ENCODE measurements at places on chromosomes 3 and 15.

DNA sequence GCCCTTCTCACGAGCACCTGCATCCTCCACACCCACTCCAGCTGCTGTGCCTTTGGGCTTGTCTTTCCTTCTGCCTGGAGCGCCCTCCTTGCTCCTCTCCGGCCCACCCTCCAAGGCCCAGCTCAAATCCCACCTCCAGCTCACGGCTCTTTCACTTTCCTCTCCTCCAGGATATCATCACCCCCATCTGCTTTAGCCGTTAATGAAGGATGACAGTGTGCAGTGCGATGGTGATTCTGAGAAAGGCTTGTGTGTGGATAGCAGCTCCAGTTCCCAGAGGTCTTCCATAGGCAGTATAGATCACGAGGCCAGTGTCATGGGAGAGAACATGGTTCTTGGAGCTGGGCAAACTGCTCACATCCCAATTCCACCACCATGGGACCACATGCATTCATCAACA, 237.4 kb downstream of the TLE3 start:
- no peak for DNase-seq

GRCh38 chr3:53775018-53775417, 71.2 kb downstream of the CHDH start:
- DNase-seq, result no peak

DNA sequence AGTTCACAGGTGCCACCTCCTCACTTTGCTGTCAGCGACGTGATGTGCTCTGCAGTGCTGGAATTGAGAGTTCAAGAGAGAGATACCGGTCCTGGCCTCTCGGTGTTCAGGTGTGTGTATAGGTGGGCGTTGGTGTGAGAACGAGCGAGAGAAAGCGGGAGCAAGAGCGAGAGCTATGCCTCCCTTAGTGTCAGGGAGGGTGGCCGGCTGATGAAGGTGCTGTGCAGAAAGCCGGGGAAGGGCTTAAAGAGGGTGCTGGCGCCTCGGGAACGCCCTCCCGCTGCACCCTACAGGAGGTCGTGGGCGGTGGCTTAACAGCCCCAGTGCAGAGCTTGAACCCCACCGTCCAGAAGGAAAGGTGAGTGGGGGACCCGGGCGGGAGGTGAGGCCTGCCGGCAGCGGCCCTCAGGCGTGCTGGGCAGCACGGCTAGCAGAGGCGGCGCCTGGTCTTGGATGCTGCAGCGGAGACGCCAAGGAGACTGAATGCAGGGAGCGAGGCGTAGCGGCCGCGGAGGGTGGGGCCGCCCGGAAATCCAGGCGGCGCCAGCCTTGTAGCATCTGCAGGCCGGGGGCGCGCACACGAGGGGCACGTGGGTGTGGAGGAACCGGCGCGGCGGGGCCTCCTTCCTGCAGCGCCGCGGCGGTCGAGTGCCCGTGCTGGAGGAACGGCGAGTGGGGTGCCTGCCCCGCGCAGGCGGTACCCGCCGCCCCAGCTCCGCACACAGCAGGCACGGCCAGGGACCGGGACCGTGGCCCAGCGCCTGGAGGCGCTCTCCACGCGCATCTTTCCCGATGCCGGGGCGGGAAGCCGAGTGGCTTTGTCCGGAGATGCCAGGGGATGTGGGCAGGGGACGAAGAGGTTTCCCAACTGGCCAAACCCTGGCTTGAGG, 246.8 kb upstream of the TOPAZ1 start:
- DNase-seq, result no peak

GRCh38 chr3:41740374-41740886, 221.5 kb downstream of the ULK4 start:
- DNase-seq, result no peak

DNA sequence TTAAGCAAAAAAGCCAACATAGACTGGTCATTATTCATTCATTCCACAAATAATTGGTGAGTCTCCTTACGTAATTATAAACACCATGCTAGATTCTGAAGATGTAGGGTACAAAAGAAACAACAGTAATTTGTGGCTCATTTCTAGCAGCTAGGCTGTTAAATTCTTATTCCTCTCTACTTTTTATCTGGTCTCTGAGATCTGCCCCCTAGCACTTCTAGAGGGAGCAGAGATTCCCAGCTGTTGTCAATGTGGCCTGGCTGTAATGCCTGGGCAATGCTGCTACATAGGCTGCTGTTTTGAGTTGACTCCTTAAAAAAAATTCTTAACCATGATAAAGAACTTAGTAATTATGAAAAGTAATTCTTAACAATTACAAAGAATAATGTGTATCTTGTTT, 434.9 kb upstream of the THRB start:
- no peak for DNase-seq

- DNase-seq, result no peak
Measured at GRCh38 chr15:68080334-68080733, 26.2 kb downstream of the PIAS1 start.

DNA sequence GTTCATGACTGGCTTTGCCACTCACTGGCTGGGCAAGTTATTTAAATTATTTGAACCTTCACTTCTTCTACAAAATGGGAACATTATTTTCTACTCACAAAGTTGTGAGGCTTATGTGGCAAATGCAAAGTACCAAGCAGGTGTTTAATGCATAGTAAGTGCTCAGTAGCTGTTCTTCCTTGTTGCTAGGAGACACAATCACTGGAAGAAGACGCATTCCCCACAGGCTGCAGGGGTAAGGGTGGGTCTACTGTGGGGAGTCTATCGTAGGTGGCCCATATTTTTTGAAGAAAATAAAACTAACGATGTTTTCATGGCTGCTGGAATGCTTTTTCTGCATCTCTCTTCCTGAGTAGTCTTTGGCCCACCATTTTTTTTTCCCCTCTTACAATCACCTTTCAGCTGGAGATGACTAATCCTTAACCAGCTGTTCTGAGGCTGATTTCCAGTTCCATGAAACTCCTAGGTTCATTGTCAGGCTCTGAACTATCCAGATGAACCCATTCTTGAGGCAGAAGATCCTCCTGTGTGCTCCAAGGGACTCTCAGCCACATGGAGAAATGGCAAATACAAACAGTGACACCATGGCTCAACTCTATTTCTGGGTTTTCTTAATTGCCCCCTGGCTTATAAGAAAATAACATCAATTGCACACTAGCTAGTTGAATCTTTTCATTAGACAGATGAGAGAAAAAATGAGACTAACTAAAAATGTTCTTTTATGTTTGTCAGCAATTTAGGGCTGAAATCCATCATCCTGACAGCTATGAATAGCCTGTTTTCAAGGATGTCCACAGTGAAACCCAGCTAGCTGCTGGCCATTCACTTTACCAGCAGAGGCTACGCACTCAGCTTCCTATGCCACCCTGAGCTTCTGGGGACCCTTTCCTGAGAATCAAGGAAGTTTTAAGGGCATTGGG, 108.3 kb upstream of the ETV5 start:
- DNase-seq, result no peak

GRCh38 chr15:48003441-48003840, 117.3 kb upstream of the SLC24A5 start:
- no peak for DNase-seq

DNA sequence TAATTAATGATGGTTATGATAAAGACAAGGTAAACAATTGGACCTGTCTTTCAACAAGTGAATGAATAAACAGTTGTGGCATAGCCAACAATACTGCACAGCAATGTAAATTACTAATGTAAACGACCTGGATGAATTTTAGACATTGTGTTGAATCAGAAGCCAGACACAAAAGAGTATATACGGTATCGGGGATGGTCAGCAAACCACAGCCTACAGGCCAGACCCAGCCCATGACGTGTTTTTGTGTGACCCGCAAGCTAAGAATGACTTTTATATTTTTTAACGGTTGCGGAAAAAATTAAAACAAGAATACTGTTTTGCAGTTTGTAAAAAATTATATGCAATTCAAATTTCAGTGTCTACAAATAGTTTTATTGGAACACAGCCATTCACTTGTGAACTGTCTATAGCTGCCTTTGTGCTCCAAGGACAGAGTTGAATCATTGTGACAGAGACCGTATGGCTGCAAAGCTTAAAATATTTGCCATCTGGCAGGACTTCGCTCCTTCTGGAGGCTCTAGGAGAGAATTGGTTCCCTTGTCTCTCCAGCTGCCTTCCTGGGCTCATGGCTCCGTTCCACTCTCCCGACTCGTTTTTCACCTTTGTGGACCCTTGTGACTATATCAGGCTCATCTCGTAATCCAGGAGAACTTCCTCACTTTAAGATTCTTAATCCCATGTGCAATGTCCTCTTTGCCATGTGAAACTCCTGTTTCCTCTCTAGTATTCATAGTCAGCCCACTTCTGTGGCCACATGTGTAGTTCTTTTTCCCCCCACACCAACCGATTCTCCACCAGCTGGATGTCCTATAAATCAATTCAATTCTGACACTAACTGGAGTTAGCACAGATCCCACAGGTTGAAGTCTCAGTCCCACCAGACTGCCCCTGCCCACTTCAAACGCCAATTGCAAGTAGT, 72.7 kb downstream of the CMTM8 start:
- DNase-seq, result no peak

DNA sequence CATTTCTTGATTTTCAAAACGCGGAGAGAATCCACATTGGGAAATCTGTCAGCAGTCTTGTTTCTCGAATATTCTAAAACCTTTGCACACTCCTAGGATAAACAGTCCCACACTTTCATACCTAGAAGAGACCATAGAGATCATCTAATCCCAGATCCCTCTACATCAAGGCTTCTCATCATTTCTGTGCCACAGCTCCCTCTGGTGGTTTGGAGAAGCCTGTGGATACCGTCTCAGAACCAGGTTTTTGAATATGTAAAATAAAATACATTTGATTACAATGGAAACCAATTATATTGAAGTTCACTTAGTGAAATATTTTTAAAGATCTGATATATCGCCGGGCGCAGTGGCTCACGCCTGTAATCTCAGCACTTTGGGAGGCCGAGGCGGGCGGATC, 211.9 kb upstream of the GOLGA6L4 start:
- no peak for DNase-seq

DNA sequence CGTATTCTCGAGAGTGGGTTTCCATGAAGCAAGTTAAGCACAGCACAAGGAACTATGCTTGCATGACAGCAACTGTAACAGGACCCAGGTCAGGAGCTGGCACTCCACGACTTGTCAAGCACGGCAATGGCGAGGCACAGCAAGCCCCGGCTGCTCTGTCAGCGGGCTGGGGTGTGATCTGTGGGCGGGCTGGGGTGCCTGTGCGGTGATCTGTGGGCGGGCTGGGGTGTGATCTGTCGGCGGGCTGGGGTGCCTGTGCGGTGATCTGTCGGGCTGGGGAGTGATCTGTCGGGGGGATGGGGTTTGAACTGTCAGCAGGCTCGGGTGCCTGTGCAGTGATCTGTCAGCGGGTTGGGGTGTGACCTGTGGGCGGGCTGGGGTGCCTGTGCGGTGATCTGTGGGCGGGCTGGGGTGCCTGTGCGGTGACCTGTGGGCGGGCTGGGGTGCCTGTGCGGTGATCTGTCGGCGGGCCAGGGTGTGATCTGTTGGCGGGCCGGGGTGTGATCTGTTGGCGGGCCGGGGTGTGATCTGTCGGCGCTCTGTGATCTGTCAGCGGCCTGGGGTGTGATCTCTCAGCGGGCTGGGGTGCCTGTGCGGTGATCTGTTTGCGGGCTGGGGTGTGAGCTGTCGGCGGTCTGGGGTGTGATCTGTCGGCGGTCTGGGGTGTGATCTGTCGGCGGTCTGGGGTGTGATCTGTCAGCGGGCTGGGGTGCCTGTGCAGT, 205.7 kb downstream of the XXYLT1 start:
- no peak for DNase-seq

DNA sequence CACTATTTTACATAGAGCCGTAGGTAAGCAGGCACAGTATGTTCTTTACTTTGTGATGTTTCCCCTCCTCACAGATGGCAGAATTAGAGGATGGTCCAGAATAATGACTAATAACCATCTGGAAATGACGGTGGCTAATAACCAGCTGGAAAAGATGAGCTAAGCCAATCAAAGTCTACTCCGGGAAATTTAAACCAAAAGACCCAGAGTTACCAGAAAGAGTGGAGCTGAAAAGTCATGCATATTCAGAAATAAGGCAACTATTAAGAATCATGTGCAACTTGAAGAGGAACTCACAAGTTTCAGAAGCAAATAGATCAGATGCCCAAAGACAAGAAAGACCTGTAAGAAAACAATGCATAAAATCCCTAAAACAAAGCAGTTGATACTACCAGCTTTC, 33.6 kb downstream of the DMXL2 start:
- no peak for DNase-seq

DNA sequence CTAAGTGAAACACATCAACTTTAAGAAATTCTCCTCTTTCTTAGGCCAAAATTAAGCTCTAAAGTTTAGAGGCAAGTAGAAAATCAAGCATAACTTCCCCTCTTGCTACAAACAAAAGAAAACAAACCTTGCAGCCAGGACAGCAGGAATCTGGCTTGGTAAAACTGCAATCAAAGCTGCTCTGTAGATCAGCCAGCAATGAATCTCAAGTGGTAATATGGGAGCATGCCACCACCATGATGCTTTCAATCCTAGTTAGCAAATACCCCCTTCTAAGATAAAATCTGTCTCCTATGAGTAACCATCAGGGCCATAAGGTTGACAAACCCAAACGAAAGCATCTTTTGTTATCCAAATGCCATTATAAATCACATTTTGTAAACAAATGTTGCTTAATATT, 208.3 kb upstream of the PLSCR5 start:
- no peak for DNase-seq

GRCh38 chr15:66481107-66481856, 16.3 kb downstream of the SNAPC5 start:
- DNase-seq, result no peak

GRCh38 chr3:161096771-161097367, 8.3 kb downstream of the B3GALNT1 start:
- no peak for DNase-seq

- DNase-seq, result no peak
Measured at GRCh38 chr15:57216288-57216687, 160.0 kb upstream of the CGNL1 start.

DNA sequence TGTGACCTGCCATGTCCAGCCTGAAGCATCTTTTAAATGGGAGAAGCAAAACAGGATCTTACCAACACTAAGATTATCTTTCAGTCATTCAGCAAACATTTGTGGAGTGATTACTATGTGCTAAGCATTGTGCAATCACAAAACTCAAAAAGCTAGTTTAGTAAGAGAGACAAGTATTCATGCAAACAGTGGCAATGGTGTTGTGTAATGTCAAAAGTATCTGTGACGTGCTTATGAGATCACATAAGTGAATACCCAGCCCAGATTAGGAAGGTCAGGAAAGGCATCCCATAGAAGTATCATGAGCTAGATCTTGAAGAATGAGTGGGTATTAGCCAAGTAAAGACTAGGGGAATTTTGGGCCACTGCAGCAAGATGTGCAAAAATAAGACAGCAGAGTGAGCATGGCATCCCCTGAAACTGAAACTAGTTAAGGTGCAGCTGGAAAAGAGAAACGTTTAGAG, 32.1 kb downstream of the SEC62 start:
- DNase-seq, result no peak

DNA sequence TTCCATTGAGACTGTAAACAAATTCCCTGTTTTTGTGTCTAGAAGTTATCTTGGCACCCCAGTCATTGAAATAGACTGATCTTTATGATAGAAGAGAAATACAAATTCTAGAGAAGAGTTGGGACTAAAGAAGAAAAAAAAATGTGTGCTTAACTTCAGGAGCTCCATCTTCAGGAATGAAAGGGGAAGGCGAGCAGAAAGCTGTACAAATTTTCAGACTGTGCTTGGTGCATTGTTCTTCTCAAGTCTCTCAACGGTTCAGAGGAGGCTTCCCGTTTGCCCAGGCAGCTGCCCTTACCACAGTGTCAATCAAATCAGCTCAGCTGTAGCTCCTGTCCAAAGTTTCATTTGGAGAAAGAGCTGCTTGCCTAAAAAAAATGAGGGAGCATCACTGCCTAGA, 41.7 kb downstream of the OXSM start:
- DNase-seq, result no peak

- DNase-seq, result no peak
Measured at GRCh38 chr3:31377045-31377642, 155.6 kb upstream of the STT3B start.
